Naive thymus-derived CD8-positive, alpha-beta T cell (primary cell): ENCODE measurements at places on chromosomes 12 and 14.

- no peak for DNase-seq
Observed at GRCh38 chr12:120784804-120785203, 59.2 kb downstream of the ACADS start.

GRCh38 chr12:68042212-68042699, 53.0 kb downstream of the IFNG-AS1 start:
- DNase-seq: no peak

GRCh38 chr14:65696801-65697200, 284.3 kb downstream of the FUT8 start:
- DNase-seq: no peak

DNA sequence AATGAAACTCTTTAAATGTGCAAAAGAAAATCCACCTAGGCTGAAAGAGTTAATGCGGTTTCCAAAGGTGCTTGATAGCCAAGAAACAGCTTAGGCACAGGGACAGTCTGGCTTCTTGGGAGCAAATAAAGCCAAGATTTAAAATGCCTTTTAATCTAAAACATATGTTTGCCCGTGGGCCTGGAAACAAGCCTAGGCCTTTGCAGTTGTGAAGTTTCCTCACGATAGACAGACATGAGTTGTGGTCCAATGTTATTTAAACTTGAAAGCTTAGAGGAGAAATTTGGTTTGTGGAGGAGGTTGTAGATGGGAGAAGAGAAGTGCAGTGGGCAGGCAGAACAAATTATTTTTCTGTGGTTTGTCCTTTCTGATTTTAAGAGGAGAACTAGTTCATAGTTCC, 29.8 kb downstream of the PROX2 start:
- DNase-seq: no peak

DNA sequence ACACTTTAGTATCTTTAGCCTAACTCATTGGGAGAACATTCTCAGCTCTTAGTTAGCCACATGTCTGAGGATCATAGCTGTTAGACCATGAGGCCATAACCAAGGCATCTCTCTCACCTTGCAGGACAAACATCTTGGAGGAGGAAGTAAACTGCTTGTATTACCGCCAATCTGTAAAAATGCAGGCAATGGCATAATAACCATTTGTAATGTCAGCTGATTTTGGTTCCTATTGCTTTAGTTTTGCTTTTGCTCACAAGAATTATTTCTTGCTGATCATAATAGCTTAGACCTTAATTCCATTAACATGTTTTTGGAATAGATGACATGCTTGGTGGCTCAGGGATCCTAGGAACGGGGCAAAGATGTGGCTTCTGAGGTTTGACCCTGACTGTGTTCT, 16.4 kb upstream of the GSG1 start:
- no peak for DNase-seq

DNA sequence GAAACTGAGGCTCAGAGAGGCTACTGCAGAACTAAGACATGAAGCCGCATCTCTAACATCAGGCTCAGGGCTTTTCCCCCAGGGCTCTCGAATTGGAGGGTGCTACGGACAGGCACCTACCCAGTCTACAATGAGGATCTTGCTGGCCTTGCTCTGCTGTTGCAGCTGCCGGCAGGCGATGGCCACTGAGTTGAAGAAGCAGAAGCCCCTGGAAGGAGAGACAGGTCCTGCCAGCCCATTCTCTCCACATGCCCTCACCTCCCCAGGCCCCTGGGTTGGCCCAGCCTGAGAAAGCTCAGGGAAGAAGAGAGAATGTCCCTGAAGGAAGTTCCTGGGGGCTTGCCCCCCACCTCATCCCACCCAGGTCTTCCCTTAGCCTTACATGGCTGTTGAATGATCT, 16.1 kb downstream of the SLC48A1 start:
- DNase-seq: no peak

DNA sequence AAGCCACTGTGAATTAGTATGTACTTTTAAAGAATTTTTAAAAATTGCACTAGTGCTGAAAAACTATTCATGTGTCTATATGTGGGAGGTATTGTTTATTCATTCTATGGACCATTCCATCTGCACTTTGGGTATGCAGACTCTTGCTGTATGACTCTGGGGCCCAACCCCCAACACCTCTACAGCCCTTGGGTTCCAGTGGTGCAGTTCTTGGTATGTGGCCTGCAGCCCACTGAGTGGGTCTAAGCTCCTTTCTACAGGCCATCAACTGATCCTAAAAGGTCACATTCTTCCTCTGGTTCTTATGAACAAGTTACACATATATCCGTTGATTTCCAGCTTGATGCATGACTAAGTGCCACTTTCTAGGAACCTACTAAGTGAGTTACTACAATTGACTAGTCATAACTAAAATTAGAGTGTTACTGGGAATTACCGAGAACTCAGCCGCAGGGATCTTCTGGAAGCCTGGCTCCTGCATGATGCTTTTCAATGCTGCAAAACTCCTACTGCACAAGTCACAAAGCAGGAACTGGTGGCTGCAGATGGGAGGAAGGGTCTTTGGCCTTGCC, 62.4 kb upstream of the MED13L start:
- DNase-seq: no peak

DNA sequence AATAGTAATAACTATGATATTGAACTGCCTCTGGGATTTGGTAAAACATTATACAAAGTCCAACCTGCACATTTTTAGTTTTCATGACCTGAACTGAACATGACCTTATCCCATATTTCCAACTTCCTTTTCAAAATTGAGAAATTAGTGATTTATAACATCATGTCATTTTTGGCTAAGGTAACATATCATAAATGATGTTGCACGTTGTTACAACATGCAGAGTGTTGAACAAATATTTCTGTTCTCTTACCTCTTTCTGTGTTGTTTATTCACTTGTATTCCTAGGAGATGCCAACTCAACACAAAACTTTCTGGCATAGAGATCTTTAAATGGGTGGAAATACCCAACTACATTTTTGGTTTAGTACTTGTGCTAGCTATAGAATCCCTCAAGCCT, 496.0 kb downstream of the SLC6A15 start:
- no peak for DNase-seq

GRCh38 chr12:90074086-90074485, 365.4 kb upstream of the ATP2B1 start:
- no peak for DNase-seq

GRCh38 chr12:42002563-42002962, 142.1 kb downstream of the GXYLT1 start:
- DNase-seq: no peak

DNA sequence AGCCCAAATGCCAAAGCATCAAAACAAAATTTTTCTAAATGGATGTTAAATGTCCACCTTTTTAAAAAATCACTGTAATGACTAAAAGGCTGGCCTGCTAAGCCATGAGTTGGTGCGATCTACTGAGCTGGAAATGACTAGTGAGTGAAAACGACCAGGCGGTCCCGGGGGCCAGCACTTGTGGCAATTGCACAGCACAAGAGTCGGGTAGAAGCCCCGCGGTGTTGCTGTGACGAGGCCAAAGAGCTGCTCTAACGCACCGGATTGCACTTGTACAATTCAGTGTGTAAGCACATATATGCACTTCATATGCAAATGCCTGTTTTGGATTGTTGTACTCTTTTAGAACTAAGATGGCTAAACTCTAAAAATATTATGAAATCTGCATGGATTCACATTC, 64.1 kb upstream of the DYNC1H1 start:
- DNase-seq: no peak

DNA sequence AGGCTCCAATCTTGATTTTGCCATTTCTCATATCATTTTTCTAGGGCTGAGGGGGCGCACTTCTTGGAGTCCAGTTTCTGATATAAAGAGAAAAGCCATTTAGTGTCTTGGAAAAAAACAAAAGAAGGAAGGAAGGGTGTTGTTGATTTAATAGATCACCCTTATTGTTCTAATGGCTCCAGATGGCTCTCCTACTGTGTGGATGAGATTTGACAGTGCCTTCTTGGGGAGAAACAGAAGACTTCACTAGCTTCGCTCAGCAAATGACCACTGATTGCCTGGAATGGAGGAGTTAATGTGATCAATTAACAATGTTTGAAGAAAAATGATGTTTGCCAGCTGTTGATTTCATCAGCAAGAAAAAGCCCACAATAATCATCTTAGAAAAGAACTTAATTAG, 216.2 kb downstream of the APAF1 start:
- no peak for DNase-seq

DNA sequence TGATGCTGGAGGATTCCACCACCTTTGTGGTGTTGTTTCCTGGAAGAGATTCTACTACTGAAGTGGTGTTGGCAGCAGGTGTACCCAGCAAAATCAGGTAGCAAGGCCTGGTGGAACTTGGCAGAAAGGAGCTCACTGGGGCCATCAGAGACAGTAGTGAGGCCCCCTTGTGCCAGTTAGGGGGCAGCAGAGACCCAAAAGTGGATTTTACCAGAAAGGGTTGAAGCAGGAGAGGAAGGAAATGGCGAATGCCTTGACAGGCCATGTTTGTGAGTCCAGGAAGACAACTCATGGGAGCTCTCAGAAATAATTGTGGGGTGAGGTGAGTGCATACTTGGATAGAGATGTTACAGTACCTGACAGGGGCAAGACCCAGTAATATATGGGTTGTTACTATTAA, 137.7 kb upstream of the FGD4 start:
- DNase-seq: peak; percentile 65

- no peak for DNase-seq
Observed at GRCh38 chr12:88650715-88651114, 70.4 kb upstream of the KITLG start.

- no peak for DNase-seq
Observed at GRCh38 chr12:80377140-80377794, 66.8 kb upstream of the PTPRQ start.

- no peak for DNase-seq
Observed at GRCh38 chr12:57118711-57119271, 7.6 kb upstream of the STAT6 start.

DNA sequence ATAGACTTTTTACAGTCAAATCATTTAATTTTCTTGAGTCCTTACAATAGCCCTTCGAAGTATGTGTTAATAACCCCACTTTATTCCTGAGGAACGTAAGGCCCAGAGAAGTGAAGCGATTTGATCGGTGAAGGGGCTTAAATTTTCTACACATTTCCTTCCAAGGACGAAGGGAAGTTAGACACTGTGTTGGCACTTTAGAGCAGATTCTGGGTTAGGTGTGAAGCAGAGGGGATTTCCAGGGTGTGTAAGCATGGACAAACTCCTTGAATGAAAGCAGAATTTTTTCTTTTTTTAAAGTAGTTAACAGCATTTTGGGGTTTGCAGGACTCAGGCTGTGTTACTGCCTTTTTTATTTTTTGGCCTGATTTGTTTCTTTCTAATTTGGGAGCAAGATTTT, 38.9 kb downstream of the PRORP start:
- no peak for DNase-seq

- DNase-seq: no peak
Observed at GRCh38 chr12:29732191-29732590, 51.6 kb downstream of the TMTC1 start.

DNA sequence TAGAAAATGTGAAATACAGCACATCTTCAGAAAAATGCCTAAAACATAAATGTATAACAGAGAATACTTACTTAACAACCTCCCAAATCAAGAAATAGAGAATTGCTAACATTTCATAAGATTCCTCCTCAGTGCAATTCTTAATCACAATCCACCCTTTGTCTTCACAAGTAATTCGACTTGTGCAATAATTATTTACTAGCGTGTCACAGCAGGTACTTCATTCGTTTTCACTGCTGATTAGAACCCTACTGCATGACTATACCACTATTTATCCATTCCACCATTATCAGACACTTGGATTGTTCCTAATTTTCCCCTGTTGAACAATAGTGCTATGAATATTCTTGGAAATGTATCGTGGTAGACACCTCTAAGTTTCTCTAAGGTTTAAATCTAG, 64.9 kb upstream of the BBS10 start:
- no peak for DNase-seq

DNA sequence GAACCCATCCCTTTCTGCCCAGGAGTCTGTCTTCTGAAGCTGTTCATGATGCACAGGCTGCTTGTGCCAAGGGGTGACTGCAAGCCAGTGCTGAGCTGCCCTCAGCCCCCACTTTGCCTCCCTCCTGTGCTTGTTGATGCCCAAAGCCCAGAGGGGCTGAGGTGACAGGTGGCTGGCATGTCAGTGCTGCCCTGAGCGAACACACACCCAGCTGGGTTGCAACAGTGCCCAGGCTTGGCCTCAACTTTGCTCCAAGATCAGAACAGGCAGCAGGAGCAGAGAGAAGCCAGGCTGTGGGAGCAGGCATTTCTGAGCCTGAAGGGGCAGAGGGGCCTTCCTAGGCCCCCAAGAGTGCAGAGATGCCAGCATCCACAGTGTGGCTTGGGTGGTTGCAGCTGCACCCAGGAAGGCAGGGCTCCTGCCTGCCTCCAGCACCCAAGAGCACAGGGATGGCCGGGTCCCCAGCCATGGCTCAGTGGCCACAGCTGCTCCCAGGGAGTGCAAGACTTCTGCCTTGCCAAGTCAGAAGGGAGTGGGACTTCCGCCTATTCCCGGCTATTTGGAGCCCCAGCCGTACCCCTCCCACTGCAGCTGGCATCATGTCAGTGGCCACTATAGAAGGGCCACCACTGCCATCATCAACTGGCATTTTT, 83.1 kb downstream of the SLC16A7 start:
- DNase-seq: no peak

DNA sequence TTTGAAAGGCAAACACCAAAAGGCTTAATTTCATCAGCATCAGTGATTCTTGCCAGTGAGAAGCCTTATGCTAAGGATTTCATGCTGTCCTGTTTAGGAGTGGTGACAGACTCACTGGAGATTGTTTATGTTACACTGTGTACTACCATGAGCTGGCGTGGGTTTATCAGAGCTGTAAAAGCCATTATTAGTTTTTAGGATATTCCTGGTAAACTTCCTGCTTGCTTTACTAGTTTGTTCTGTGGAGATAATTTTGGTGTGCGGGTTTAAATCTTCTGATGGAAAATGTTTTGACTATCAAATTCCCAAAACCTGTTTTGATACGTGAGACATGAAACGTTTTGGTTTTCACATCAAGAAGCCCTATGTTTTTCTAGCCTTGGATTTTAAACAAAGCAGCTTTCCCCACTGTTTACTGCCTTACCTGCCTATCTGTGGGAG, 15.2 kb downstream of the PPFIBP1 start:
- no peak for DNase-seq

DNA sequence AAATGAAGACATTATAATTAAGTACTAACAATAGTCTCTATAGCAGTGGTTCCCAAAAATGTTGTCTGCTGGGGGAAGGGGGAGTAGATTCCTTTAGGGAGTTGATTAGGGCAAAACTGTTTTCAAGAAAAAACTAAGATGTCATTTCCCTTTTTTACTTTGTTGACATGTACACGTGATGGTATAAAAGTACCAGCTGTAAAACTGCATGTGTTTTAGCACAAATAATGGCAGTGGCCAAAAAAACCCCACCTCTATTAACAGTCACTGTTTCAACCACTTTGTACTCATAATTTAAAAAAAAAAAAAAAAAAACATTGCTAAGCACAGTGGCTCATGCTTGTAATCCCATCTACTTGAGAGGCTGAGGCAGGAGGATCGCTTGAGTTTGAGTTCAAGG, 61.7 kb downstream of the PPP1R12A start:
- no peak for DNase-seq

- peak; percentile 24 for DNase-seq
Observed at GRCh38 chr14:94180655-94181271, 6.6 kb downstream of the PPP4R4 start.

GRCh38 chr14:99393059-99393655, 87.5 kb downstream of the SETD3 start:
- no peak for DNase-seq
